ENCODE measurements at places on chromosomes 3 and 15. TPM values are rescaled to one million over a fixed set of nuclear protein-coding genes. Genes with fewer than 3 reads are reported as not detected.

GRCh38 chr15:23869396-23869795 is 182.3 kb upstream of the NDN start:
- no peak overlapping the region for H3K4me3 ChIP-seq
- ATAC-seq, result no peak
- H3K36me3 ChIP-seq, result no peaks in the 10 kb centered on the region

GRCh38 chr3:123303976-123304560 is 102.3 kb downstream of the SEC22A start:
- no peak for ATAC-seq
- H3K27ac ChIP-seq, result no peak overlapping the region
- H3K36me3 ChIP-seq, result no peaks in the 10 kb centered on the region
- H3K4me1 ChIP-seq, result no peaks in the 10 kb centered on the region
- H3K27me3 ChIP-seq, result peaks cover 8% of the 10 kb centered on the region

Gene RYR3
- not detected for total RNA-seq

DNA sequence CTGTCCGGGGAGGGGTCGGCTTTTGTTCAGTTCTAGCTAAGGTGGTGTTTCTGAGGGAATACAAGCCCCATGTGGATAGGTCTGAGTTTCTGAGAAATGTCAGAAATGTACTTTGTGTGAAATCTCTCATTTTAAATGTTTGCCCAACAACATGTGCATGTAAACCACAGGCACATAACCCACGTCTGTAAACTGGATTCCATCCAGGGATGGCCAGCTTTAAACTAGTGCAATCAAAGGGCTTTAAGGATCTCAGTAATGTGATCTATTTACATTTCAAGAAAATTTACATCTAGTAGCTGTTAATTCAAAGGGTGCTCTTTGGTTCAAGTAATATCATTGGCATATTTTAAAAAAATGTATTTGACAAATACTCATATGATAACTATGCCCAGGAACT is 52.0 kb downstream of the POLR2M start:
- no peak overlapping the region for H3K27ac ChIP-seq
- H3K36me3 ChIP-seq, result no peaks in the 10 kb centered on the region
- no peaks in the 10 kb centered on the region for H3K4me1 ChIP-seq
- no peak overlapping the region for H3K4me3 ChIP-seq

- no peak for ATAC-seq
- no peak overlapping the region for H3K4me3 ChIP-seq
- peaks cover 3% of the 10 kb centered on the region for H3K27me3 ChIP-seq
- H3K27ac ChIP-seq, result no peak overlapping the region
- no peaks in the 10 kb centered on the region for H3K4me1 ChIP-seq
These were observed 31.9 kb upstream of the STRIT1 start for GRCh38 chr3:155325263-155325835.

Gene GRAMD1C
- 0.56 TPM for total RNA-seq

- peaks cover 9% of the 10 kb centered on the region for H3K27me3 ChIP-seq
- no peaks in the 10 kb centered on the region for H3K36me3 ChIP-seq
- H3K4me3 ChIP-seq, result no peak overlapping the region
- no peak overlapping the region for H3K27ac ChIP-seq
These were observed 94.6 kb downstream of the DCLK3 start for GRCh38 chr3:36669764-36670163.

Gene GOLGA6B
- 0.13 TPM for total RNA-seq

Gene CPNE9
- total RNA-seq, result 0.32 TPM

DNA sequence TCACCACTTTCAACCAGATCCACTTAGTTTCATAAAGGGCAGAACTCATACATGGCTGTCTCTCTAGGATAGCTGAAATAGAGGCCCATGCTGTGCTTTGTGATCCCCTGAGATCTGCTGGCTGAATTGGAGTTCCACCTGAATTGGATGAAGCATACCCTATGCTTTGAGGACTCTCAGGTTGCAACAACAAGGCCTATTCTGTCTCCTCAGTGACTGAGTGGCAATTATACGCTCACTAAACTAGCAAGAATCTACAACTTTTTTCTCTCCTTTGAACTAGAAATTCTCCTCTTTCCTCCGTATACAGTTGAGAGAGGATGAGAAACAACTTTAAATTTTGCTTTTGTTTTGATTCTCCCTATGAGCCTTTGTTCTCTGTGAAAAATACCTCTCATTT is 348.7 kb downstream of the LSAMP start:
- H3K4me3 ChIP-seq, result no peak overlapping the region
- H3K36me3 ChIP-seq, result no peaks in the 10 kb centered on the region
- no peak overlapping the region for H3K27ac ChIP-seq
- H3K27me3 ChIP-seq, result no peaks in the 10 kb centered on the region
- ATAC-seq, result no peak
- no peaks in the 10 kb centered on the region for H3K4me1 ChIP-seq

DNA sequence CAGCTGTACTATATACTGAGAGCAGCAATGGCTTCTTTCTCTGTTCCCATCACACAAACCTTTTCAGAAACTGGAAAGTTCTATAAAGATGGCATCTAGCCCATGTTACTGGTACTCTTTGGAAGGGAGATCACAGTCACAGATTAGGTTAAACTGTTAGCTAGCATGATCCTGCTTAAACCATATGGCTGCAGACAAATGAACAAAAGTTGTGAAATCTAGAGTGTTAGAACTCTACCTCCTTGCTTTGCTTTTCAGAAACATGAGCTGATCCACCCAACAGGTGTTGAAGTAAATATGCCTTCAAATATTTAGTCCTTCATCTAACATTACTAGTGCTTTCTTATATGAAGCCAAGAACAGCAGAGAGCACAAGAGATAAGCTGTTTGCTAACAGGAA is 102.6 kb downstream of the SNRK start:
- no peak for ATAC-seq
- peaks cover 29% of the 10 kb centered on the region for H3K4me1 ChIP-seq
- H3K27me3 ChIP-seq, result no peaks in the 10 kb centered on the region
- peak overlapping the region; percentile 90 for H3K27ac ChIP-seq

Gene STIMATE
- 39.0 TPM for total RNA-seq

Gene EIF4E3
- 25.3 TPM for total RNA-seq

DNA sequence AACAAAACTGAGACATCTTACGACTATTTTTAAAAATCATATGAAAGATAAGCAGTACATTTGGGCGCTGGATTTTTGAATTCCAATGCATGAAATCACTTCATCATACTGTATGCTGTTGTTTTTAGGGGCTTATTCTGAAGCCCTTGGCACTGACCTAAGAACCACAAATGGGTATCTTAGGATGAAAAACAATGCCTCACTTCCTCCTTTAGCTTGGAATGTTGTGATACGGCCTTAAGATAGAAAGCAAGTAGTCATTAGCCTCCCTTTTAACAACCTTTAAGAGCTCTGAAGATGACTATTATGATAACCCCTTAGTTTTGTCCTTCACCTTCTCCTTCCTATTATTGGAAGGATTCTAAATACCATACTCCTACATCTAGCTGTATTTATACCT is 289.8 kb downstream of the ARPP21 start:
- no peak for ATAC-seq
- no peak overlapping the region for H3K4me3 ChIP-seq
- H3K27ac ChIP-seq, result no peak overlapping the region
- H3K27me3 ChIP-seq, result no peaks in the 10 kb centered on the region
- no peaks in the 10 kb centered on the region for H3K4me1 ChIP-seq

Gene PAK6
- total RNA-seq, result 1.4 TPM

- no peaks in the 10 kb centered on the region for H3K36me3 ChIP-seq
- no peaks in the 10 kb centered on the region for H3K4me1 ChIP-seq
- H3K27ac ChIP-seq, result no peak overlapping the region
These were observed 30.5 kb downstream of the MINDY4B start for GRCh38 chr3:150874666-150875219.

Gene ZKSCAN7
- total RNA-seq, result 0.78 TPM

Gene LRRIQ4
- total RNA-seq, result 0.13 TPM

DNA sequence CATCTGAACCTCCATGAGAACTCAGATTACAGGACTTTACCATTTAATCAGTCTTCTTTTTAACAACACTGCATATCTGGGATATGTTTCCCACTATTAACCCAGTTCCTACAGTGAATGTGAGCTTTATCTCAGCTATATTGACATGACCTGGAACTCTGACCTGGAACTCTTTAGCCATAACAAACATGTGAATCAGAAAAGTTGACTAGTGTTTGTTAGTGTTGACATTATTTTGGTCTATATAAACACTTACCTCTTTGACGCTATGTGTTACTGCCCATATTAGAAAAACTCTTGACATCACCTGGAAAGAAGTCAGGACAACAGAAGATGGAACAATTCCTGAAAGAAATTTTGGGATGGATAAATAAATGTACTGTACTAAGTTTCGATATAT is 56.7 kb downstream of the HACD2 start:
- no peak overlapping the region for H3K27ac ChIP-seq
- H3K4me3 ChIP-seq, result no peak overlapping the region
- H3K4me1 ChIP-seq, result peaks cover 7% of the 10 kb centered on the region

Gene NCKIPSD
- total RNA-seq, result 110 TPM

GRCh38 chr15:42704492-42704926 is 32.4 kb downstream of the CDAN1 start:
- peak; percentile 96 for ATAC-seq
- H3K36me3 ChIP-seq, result no peaks in the 10 kb centered on the region
- no peaks in the 10 kb centered on the region for H3K27me3 ChIP-seq
- peaks cover 4% of the 10 kb centered on the region for H3K4me1 ChIP-seq
- no peak overlapping the region for H3K27ac ChIP-seq

DNA sequence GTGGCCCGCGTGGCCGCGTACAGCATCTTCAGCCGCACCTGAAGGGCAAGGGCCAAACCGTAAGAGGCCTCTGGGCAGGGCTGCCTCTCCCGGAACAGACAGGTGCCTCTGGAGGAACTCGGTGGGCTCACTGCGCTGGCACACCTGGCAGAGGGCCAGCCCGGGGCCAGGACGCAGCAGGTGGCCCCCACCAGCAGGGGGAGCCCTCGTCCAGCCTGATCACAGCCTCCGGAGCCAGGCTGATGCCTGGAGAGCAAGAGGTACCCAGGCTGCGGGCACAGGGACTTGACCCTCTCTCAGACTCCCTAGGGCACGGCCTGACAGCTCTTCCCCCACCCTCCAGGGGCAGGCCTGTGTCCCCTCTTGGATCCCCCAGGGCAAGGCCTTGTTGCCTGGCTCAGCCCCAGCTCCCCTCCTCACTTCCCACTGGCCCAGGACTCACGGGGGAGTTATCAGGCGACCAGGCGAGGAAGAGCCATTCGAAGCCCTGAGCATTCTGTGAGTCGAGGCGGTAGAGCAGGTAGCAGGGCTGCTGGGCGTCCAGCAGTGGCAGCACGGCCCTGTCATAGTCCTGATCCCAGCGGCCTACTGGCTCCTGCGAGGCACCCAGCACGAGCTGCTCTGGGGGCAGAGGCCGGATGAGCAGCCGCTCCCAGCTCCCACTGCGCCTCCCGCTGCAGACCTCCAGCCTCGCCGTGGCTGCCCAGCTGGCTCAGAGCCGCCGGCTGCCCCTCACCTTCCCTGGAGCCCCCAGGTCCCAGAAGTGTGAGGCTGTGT is 6.2 kb upstream of the TLR9 start:
- H3K27me3 ChIP-seq, result no peaks in the 10 kb centered on the region
- ATAC-seq, result peak; percentile 85
- H3K4me1 ChIP-seq, result peaks cover 9% of the 10 kb centered on the region
- peaks cover 80% of the 10 kb centered on the region for H3K36me3 ChIP-seq
- peak overlapping the region; percentile 53 for H3K4me3 ChIP-seq
- peak overlapping the region; percentile 73 for H3K27ac ChIP-seq

Gene PSTPIP1
- 125 TPM for total RNA-seq

DNA sequence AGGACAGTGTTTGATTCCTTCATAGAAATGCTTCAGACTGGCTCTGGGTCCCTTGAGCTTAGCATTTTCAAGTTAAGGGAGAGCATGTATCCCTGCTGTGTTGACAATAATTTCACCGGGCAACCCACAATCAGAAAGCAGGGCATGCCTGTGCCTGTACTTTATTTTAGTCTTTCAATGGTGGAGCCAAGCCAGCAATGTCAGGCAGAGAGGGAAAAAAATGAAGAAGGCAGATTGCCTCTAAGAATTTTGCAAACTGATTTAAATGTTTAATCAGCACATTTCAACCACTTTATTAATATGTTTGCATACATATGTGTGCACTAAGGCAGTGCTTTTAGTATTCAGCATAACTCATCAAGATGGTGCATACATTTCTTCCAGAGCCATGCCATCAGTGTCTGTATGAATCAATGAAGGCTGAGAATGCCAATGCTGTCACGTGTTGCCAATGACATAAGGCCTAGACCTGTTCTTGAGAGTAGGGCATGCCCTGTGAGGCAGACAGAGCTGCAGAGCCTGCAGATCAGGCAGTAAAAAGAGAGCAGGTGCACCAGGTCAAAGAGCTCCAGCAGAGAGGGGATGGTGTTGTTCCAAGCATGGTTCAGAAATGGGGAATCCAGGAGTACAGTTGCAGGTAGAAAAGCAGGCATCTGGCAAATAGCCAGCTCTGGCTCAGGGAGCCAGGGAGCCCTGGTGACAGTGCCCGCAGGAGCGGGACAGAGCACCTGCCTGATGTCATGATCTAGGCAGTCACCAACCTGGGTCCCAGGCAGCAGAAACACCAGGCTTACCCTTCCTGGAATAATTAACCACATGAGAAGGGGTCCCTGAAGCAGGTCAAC is 508.5 kb downstream of the GABRG3 start:
- no peaks in the 10 kb centered on the region for H3K36me3 ChIP-seq
- no peaks in the 10 kb centered on the region for H3K27me3 ChIP-seq
- ATAC-seq, result no peak
- no peak overlapping the region for H3K4me3 ChIP-seq
- H3K27ac ChIP-seq, result no peak overlapping the region
- H3K4me1 ChIP-seq, result no peaks in the 10 kb centered on the region

- H3K4me1 ChIP-seq, result peaks cover 6% of the 10 kb centered on the region
- H3K27ac ChIP-seq, result no peak overlapping the region
- no peak overlapping the region for H3K4me3 ChIP-seq
These were observed 75.2 kb upstream of the HERC1 start for GRCh38 chr15:63908991-63909390.

DNA sequence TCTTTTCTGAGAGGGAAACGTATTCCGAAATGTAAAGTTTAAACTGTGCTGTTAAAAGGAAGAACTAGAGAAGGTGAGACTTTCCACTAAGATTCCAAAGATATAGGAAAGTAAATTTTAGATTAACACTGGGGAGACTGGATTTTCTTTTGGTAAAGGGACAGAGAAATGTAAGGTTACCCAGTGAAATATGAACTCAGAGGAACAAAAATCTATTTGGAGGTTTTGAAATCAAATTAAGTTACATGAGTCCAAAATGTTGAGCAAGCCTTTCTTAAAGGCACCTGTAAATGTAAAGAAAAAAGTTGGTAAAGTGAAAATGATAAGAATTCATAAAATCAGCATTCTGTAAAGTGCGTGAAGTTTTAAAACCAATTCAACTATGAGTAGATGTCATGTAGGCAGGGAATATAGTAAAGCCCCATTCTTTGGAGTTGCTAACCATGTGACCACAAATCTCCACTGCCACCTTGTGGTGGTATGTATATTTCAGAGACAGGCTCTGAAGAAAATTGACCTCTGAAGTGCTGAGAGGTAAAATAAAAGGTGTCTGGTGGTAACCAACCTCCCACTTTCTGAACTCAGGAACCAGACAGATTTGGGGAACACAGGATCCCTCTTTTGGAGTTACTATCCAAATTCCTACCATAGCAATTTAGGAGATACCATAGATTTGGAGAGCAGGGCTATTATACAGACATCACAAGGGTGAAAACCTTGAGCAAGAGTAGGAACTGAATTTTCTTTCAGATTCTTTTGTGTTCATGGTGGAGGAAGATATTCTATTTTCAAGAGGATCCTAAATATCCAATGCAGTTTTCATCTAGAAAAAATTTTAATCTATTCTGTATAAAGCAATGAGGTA is 215.3 kb downstream of the ROBO2 start:
- no peak for ATAC-seq
- H3K36me3 ChIP-seq, result no peaks in the 10 kb centered on the region
- H3K4me3 ChIP-seq, result no peak overlapping the region
- no peaks in the 10 kb centered on the region for H3K4me1 ChIP-seq

- H3K4me1 ChIP-seq, result no peaks in the 10 kb centered on the region
- H3K36me3 ChIP-seq, result peaks cover 63% of the 10 kb centered on the region
- H3K4me3 ChIP-seq, result peak overlapping the region; percentile 28
- ATAC-seq, result peak; percentile 89
- H3K27me3 ChIP-seq, result no peaks in the 10 kb centered on the region
These were observed 78.2 kb downstream of the FAIM start for GRCh38 chr3:138686771-138687221.

Measured in activated T-helper 17 cell treated with anti-CD3 and anti-CD28 coated beads, Interleukin-2, amount 50 U/mL, for 72 hours (primary cell).